T1000 (cell line): ENCODE measurements at places on chromosomes 7 and 10.
A peak's percentile ranks its signal among the peaks of the same experiment; 100 is the strongest.

GRCh38 chr10:52956861-52957260, 184.3 kb upstream of the MBL2 start:
- DNase-seq = no peak

DNA sequence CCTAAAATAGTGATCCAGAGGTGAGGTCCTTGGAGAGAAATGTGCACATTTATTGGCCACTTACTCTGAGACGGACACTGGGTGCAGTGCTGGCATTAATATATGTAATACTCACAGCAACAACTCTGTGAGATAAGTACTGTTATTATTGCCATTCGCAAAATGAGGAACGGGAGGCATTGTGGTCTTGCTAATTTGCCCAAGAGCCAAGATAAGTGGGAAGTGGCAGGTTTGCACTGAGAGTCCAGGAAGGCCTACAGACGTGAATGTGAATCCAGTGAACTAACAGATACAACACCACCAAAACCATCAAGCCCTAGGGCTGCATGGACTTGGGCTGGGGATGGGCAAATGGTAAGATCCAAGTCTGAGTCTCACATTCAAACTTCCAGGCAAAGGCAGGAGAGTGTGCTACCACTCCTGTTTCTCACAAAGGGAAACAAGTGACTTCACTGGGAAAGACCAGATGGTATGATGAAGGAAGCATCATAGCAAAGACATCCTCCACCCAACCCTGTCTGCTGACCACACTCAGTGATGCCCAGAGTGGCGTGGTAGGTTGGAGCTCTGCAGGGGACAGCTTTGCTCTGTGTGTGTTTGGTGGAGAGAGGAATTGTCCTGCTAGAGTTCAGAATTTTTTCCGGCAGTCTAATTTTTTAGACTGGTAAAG, 19.2 kb downstream of the TMEM273 start:
- DNase-seq = no peak

- DNase-seq = no peak
Measured at GRCh38 chr7:71285571-71286145, 153.7 kb downstream of the GALNT17 start.

- DNase-seq = no peak
Measured at GRCh38 chr10:91800182-91800581, 2.0 kb downstream of the TNKS2 start.

- DNase-seq = no peak
Measured at GRCh38 chr7:116862951-116863670, 724 bp downstream of the CAPZA2 start.

- DNase-seq = no peak
Measured at GRCh38 chr7:134422638-134423037, 36.3 kb downstream of the AKR1B1 start.

GRCh38 chr10:99172128-99172738, 63.4 kb downstream of the HPSE2 start:
- no peak for DNase-seq

- DNase-seq = no peak
Measured at GRCh38 chr10:95319239-95319638, 28.4 kb upstream of the PDLIM1 start.

GRCh38 chr10:110414548-110415309, 83.0 kb upstream of the DUSP5 start:
- peak; percentile 28 for DNase-seq

GRCh38 chr10:70893227-70894006, 5.1 kb upstream of the PCBD1 start:
- no peak for DNase-seq

DNA sequence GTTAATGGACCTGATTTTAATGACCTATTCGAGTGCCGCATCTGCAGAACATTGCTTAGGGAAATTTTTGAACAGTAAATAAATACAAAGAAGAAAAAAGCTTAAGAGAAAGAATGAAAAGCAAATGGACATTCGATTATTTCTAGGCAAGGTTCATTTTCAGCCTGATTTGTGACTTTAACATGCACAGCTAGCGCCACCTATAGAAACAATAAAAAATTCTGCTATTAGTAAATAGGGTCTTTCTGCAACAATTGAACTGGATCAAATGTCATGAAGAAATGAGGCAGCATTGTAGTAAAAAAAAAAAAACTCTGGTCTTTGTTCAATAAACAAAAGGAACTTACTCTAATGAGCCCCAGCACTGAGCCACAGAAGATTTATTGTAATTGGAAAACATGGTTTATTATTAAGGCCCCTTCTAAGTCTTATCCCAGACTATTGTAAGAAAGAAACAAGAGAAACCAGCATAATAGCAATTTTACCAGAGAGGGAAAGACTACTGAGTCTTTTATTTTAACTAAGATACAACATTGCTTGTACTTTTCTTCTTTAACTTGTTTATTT, 41.4 kb upstream of the GHITM start:
- DNase-seq = no peak

- no peak for DNase-seq
Measured at GRCh38 chr10:43701295-43701694, 52.6 kb upstream of the ZNF32 start.

GRCh38 chr7:149750122-149750845, 23.1 kb downstream of the ZNF467 start:
- no peak for DNase-seq

DNA sequence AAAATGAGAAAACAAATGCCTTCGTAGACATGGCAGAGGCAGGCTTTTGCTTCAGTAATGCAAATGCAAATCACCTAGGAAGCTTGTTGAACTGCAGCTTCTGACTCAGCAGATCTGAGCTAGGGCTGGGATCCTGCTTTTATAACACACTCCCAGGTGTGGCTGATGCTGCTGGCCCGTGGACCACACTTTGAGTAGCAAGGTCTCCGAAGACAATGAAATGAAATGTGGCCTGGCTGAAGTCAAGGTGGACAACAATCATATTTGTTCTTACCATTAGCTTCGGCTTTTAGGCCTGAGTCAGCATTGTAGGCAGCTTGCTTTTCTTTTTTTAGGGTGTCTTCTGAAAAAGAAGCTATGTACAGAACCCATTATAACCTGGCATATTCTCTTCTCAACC, 26.3 kb downstream of the COL17A1 start:
- DNase-seq = no peak

DNA sequence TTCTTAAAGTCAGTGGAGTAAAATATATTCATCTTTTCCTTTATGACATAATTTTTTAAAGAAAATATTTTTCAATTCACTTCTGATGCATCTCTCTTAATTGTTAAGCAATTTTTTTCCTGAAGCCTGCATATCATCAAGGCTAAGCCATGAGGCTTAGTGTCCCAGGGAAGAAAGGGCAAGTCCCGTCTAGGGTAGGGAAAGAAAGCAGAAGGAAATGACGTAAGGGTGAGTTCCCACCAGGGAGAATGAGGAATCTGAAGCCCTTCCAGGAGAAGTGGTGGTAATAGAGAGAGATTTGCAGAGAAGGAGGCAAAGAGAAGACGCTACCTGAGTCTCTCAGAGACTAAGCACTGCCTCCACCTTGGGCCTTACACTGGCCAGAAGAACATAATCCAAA, 96.8 kb upstream of the NFE2L3 start:
- DNase-seq = no peak

DNA sequence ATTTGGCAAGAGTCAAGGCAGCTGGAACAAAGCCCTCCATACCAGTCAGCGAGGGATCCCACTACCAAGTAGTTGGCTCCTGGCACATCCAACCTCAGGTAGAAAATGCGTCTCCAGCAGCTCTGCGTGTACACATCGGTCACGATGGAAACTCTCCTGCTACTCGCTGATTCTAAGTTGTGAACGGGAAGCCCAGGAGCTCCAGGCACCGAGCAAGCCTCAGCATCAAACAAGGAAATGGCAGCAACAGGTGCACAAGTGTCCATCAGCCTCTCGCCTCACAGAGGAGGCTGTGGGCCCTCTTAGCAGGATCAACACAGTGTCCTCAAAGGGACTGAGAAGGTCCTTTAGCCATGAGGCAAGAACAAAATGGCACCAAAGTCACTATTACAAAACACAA, 127.0 kb downstream of the TCERG1L start:
- no peak for DNase-seq

GRCh38 chr7:149238051-149238450, 1.4 kb upstream of the ZNF212 start:
- DNase-seq = no peak

- DNase-seq = no peak
Measured at GRCh38 chr10:121069061-121069850, 218.1 kb downstream of the WDR11 start.

GRCh38 chr7:28067171-28067570, 113.4 kb downstream of the JAZF1 start:
- DNase-seq = no peak

GRCh38 chr7:131895541-131896164, 339.2 kb upstream of the PODXL start:
- peak; percentile 20 for DNase-seq

GRCh38 chr7:17019106-17019505, 137.3 kb upstream of the AGR3 start:
- DNase-seq = no peak

DNA sequence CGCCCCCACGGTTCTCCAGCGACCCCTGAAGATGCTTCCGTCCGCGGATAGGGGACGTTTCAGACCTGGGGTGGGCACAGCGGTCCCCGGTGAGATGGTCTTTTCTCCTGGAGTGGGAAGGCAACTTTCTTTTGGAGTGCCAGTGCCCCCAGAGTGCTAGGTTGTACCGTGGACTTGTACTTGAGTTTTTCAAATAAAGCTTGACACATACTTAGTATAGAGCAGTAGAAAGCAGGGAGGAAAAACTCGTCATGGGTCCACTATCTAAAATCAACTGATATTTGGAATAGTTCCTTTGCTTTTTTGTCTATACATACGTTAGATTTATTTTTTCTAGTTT, 28.4 kb downstream of the RBM20 start:
- no peak for DNase-seq

GRCh38 chr10:129104266-129105045, 362.6 kb upstream of the MGMT start:
- no peak for DNase-seq

- DNase-seq = no peak
Measured at GRCh38 chr10:94902570-94902969, 35.9 kb upstream of the CYP2C9 start.

GRCh38 chr10:33125522-33126517, 167.8 kb upstream of the ITGB1 start:
- DNase-seq = no peak

GRCh38 chr7:93442478-93443224, 131.9 kb downstream of the CALCR start:
- DNase-seq = no peak

DNA sequence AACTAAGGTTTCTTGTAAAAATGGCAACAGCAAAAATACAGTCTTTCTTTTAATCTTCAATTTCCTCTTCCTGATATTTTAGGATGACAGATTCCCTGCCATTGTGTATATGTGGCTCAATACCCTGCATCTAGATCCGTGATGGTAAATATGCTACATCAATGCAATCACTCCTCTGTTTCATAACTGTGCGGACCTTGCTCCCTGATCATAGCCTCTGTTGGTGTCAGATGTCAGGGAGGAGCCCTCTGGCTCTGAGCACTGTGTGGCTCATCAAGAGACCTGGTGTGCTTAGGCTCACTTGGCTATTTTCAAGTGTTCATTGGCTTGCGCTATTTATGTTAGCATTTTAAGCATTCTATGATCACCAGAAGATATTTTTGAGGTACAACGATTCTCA, 33.0 kb upstream of the AGR3 start:
- DNase-seq = no peak

GRCh38 chr10:101897633-101898032, 54.0 kb upstream of the KCNIP2 start:
- no peak for DNase-seq
